ENCODE measurements at places on chromosomes 16 and 17.

GRCh38 chr16:66600477-66600876 lies 4.0 kb upstream of the CMTM3 start:
- no peak for DNase-seq

- DNase-seq: no peak
Measured at GRCh38 chr16:749010-749409, 8.2 kb upstream of the CIAO3 start.

DNA sequence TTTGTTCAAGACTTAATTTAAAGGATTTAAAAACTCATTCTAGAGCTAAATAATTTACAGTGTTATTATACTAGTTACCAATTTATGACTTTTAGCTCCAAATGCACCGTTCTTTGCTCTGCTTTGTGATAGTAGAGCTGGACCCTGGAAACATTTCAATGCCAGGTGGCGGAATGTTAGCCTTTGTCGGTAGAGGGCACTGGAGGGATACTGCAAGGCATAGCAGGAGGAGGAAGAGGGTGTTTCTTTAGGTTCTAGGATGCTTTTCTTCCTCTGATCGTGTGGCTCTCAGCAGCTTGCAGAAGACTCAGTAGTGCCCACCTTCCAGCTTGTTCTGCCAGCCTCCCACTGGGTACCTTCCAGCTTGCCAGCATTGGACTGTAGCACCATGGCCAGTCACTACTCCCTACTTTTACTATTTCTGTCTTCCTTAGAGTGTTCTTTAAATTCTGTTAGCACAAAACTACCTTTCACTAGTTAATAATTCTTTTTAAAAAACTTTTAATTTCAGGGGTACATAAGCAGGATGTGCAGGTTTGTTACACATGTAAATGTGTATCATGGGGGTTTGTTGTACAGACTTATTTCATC lies 325.3 kb downstream of the UTP18 start:
- DNase-seq: peak; percentile 54

DNA sequence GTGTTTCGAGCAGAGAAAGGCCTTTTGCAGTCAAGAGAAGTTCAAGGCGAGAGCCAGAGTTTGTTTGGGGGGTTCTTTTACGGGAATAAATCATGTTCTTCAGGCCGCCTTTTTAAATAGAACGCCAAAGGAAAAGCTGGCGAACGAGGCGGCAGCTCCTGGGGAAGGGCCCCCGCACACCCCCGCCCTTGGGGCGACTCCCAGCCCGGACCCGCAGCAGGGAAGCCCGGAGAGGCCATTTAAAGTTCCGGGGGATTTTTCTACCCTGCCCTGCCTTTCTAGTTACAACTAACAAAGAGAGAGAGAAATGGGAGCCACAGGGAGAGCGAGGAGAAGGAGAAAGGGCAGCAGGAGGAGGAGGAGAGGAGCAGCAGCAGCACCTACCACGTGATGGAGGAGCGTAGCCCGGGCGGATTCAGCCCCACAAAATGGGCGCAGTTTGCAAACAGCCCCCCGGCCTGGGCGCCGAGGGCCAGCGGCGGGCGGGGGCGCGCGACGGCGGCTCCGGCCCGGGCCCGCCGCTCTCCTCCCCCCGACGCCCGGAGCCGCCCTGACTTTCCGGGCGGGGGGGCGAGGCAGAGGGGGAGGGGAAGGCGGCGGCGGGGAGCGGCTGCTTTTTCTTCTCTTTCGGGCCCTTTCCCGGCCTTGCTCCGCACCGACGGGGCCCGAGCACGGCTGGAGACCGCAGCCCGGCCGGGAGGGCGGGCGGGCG lies 634 bp downstream of the KANSL1 start:
- DNase-seq: peak; percentile 40

DNA sequence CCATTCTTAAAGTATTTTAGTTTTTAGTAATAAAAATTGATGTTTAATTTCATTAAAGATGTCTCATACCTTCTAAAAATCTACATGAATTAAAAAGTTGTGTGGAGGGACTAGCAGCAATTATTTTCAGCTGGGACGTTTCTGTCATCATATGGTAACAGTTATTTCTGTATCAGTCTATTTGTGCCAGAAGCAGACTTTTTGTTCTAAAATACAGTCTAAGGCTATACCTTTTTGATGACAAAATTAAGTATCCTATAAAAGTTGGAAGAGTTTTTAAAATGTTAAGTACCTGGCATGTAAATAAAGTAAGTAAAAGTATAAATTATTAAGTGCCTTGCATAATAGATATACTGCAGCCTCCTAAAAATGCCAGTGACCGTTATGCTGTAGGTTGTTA lies 5.9 kb downstream of the TAOK1 start:
- DNase-seq: no peak

- DNase-seq: no peak
Measured at GRCh38 chr17:49388290-49388640, 26.2 kb upstream of the ZNF652 start.

DNA sequence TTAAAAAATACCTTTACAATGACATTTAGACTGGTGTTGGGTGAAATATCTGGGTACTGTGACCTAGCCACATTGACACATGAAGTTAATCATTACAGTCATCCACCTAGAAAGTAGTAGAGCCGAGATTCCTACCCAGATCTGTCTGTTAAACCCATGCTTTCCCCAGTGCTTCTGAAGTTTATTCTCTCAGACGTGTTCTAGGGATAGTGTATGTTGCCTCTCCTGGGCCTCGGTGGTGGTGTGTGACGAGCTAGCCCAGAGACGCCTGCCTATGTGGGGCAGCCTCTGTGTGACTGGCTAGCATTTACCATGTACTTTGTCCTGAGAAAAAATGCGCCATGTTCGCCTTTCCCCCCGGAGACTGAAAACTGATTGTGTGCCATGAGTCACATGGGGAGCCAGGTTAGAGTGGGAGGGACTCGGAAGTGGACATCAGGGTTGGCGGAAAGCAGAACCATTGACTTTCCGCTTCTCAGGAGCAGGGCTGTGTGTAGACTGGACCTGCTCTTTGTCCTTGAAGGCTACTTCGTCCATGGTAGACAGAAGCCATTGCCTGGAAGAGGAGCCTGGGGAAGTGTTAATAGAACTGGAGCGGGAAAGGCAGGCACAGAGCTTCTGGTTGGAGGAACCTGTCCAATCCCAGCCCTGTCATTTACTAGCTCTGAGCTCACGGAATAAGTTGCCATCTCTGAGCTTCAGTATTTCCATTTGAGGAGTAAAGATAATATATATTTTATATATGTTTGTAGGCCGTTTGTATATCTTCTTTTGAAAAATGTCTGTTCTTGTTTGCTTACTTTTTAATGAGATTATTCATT lies 235.5 kb downstream of the SNX29 start:
- no peak for DNase-seq

- DNase-seq: no peak
Measured at GRCh38 chr16:10652730-10653590, 41.8 kb downstream of the TEKT5 start.

DNA sequence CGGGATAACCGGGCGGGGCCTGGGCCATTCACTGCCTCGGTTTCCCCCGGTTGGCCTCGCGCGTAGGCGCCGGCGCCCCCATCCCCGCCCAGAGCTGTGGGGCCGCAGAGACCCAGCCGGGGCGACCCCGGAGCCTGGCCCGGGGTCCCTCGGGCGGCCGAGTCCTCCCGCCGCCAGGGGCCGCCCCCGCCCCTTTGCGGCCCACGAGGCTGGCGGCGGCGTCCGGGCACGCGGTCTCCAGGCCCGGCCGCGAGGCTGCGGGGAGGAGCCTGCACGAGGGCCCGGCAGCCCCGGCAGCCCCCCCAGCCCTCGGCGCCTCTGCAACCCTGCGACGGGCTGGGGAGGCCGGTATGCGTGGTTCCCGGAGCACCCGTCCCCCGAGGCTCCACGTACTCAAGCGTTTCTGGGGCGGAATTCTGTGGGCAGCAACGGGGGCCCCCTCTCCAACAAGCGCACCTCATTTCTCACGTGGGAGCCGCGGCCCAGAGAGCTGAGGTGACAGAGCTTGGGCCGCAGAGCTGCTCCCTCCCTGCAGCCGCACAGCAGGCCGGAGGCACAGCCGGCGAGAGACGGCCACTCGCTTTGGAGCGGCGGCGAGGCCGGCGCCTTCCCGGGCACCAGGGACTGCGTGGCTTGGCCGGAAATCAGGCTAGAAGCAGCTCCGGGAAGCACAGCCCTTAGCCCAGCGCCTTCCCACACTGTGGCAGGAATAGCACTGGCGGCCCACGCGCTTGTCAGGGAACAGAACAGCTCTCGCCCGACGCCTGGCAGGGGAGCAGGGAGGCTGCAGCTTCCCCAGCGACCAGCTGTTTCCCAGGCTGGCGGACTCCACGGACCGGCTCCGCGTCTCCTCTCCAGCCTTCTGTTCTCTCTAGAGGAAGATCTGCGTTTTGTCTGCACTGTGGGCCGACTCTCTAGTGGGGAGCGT lies 867 bp upstream of the LIMD2 start:
- peak; percentile 27 for DNase-seq

GRCh38 chr16:35210681-35211433 lies 1751.4 kb downstream of the TP53TG3F start:
- DNase-seq: no peak

DNA sequence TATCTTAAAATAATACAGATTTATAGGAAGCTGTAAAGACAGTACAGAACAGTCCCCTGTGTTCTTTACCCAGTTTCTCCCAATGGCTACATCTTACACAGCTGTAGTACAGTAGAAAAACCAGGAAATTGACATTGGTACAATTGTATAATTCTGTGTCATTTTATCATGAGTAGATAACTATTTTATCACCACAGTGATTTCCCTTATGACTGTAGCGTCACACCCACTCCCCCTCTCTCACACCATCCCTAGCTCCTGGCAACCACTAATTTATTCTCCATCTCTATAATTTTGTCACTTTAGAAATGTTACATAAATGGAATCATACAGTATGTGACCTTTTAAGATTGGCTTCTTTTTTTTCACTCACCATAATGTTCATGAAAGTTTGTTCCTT lies 30.9 kb downstream of the CLTC start:
- no peak for DNase-seq

- no peak for DNase-seq
Measured at GRCh38 chr17:47099451-47099986, 89.6 kb downstream of the CDC27 start.

DNA sequence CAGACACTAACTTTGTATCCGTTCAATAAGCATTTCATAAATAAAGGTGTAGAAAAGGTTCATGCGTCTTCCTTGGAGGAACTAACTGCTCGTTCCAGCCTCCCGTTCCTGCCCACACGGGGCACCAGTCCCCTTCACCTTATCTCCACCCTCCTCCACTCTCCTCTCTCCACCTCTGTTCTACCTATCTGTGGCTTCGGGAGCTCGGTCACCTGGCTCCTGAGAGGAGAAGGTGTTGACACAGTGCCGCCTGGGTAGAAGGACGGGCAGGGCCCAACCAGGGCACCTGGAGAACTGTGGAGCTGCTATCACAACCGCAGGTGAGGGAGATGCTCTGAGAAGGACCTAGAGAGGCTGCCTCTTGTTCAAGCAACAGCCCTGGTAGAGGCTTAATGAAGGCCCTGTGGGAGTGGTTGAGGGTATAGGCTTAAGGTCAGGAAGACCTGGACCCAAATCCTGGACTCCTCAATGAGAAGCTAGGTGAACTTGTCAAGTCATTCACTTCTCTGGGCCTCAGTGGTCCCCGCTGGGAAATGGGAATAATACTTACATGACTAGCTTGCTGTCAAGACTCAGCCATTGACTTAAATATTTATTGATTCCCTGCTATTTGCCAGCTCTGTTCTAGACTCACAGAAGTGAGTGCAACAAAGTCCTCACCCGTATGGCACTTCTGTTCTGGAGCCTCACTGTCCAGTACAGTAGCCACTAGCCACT lies 9.6 kb upstream of the MINK1 start:
- no peak for DNase-seq

DNA sequence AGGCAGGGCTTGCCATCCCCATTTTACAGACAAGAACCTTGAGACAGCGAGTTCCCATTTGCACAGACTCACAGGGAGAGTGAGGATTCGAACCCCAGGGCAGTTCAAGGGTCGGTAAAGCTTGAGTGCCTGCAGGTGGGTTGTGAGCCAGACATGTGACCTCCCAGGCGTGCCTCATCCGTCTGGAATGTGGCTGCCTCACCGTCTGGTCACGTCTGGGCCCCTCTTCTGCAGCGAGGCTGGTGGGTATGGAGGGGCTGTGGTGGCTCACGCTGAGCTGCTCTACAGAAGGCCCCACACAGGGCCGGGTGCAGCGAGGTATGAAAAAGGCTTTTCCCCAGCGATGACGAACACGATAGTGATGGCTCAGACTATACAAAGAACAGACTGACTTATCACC lies 35.8 kb upstream of the LHX1 start:
- DNase-seq: no peak

DNA sequence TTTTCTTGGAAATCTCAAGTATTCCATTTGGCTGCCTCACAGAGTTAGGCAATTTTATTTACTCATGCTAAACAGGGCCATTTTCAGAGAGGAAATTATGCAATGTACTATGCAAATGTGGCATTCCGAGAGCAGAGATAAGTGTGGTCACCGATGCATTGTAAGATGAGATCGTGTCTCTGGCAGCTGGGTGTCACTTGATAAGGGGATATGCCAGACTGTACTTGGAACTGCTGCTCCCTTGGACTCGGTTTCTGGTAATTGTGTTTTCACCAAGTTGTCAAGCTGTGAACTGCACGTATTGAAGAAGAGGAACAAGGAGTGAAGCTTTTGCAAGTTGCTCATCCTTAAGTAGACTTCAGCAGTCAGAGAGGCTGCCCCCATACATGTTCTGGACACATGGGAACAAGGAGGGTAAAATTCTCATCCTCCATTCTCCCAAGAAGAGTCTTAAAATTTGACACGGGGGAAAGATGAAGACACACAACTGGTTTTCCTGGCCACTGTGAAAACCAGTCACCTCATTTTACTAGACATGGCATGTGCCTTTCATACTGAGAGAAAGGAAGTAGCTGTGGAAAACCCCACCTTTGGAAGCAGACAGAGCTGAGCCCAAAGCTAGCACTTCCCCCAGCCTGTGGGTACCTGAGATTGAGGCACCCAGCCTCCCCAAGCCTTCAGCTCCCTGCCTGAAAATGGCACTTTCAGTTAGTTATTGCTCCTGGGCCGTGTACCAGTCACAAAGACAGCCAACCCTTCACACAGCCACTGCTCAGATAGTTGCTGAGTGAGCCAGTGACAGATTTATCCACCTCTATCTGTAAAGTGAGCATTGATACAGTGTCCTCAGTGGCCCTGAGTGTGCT lies 150.7 kb downstream of the SOCS1 start:
- DNase-seq: no peak

DNA sequence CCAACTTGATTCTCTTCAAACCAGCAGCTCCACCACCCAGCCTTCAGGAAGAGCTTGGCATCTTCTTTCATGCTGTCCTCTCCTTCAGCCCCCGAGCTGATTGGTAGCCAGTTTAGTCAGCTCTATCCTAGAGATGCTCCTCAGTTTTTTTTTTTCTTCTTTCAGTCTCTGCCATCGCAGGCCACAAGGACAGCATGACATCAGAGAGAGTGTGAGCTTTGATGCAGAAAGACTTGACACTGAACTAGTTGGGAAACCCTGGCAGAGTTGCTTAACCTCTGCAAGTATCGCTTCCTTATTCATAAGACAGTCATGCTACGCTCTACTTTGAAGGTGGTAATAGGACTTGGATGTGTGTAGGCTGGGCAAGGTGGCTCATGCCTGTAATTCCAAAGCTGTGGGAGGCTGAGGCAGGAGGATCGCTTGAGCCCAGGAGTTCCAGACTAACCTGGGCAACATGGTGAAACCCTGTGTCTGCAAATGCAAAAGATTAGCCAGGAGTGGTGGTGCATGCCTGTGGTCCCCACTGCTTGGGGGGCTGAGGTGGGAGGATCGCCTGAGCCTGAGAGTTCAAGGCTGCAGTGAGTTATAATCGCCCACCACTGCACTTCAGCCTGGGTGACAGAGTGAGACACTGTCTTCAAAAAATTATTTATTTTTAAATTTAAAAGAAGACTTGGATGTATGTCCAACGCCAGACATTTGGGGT lies 2.6 kb downstream of the CD300LB start:
- no peak for DNase-seq
